Cerebellar nuclear complex (tissue), 1 donor: ENCODE measurements at places on chromosomes 3 and 15.
A peak's percentile ranks its signal among the peaks of the same experiment; 100 is the strongest.

- DNase-seq = no peak
Observed at GRCh38 chr3:9384141-9384828, 13.1 kb upstream of the SETD5 start.

- DNase-seq = no peak
Observed at GRCh38 chr3:178802259-178802658, 266.0 kb downstream of the KCNMB2 start.

- DNase-seq = no peak
Observed at GRCh38 chr3:187719628-187720336, 17.4 kb upstream of the RTP2 start.

GRCh38 chr15:63593705-63594671 is 3.2 kb upstream of the FBXL22 start:
- DNase-seq = no peak

DNA sequence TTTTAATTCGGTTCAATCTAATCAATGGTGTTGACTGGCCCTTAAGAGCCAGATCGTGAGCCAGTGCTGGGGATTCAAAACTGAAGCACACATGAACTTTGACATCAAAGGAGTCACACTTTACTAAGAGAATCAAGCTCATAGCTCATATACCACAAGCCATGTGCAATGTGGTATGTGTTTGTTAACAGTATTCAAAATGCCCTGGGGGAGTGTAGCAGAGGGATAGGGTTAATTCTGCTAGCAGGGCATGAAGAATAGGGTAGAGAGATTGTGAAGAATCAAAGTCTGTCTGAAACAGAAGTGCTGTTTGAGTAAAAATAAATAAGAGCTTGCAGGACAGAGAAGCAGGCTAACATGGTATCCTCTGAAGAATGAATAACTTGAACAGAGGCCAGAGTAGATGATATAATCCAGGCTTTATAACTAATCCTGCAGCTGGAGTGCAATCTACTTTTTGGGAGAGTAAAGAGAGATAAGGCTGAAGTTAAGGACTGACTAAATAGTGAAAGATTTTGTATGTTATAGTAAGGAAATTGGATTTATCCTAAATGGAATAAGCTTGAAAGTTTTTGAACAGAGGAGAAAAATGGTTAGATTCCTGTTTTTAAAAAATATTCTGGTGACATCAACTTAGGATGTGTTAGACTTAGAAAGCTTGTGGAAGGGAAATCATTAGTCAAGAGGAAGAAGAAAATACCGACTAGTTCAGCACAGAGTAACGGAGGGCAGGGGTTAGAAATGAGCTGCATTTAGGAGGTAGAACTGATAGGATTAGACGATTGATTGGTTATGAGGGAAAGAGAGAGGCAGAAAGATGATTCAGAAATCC is 292.0 kb downstream of the NFKBIZ start:
- DNase-seq = no peak

DNA sequence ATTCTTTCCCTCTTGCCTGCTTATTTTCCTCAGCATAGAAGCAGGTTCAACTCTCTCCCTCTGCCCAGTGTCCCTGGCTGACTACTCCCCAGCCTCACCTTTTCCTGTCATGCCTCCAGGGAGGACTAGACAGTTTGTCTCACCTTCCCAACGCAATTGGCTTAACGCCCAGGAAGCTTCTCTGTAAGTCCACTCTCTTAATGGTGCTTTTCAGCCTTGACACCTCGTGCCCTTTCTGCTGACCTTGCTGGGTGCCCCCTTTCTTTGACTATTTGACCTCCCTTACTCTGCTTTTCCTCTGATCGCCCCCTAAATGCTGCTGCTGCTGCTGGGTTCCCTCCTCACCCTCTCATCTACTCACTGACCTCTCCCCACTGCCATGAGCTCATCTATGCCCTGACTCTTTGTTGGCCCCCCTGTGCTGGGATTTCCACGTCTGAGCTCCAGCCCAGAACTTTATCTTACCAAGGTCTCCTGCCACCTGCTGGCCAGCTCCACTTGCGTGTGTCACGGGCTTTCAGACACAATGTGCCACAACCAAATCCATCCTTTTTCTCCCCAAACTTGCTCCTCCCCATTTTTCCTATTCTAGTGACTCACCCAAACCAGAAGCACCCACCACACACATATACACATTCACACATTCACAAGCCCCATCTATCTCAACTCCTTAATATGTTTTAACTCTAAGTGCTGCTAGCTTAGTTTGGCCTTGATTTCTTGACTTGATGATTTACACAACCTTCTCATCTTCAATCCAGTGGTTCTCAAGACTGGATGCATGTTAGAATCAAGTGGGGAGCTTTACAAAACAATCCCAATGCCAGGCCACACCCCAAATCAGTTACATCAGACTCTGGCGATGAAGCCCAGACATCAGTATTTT is 16.6 kb downstream of the EPB42 start:
- DNase-seq = no peak

GRCh38 chr15:79427781-79428598 is 4.1 kb upstream of the MINAR1 start:
- no peak for DNase-seq

DNA sequence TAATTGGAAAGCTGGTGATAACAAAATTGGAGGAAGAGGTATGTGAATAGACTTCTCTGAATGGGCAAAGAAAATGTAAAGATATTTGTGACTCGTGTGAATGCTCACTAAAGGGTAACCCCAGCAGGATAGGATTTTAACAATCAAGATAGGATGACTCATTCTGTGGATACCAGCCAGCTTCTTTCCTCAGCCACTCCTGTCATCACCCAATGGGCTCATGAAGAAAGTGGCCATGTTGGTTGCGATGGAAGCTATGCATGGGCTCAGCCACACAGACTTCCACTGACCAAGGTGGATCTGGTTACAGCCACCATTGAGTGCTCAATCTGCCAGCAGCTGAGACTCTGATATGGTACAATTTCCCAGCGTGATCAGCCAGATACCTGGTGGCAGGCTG is 40.9 kb downstream of the STRIT1 start:
- DNase-seq = no peak

DNA sequence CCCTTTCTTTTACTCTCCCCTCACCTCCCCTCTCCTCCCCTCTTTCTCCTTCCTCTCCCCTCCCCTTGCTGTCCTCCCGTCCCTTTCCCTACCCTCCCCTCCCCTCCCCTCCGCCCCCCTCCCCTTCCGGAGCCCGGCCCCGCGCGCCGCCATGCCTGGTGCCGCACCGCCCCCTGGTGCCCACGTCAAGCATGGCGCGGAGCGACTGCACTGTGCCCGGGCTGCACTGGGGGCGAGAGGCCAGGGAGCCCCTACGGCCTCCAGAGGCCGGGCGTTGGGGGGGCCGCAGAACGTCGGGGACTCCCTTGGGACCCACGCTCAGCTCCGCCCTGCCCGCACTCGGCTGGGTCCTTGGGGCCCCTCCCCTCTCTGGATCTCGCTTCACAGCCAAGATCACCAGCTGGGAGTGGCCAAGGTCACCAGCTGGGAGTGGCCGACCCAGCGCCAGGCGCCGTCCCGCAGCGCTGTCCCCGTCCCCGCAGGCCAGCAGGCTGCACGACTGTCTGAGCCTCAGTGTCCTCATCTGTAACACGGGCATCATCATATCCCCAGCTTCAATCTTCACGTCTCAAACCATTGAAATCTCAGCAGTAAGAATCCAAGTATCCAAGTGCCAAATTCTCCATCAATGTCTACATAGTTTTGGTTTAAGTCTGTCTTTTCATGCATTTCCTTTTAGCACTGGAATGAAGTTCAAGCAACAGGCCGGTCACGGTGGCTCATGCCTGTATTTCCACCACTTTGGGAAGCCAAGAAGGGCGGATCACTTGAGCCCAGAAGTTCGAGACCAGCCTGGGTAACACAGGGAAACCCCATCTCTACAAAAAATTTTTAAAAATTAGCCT is 42.5 kb downstream of the TPRA1 start:
- DNase-seq = no peak

- no peak for DNase-seq
Observed at GRCh38 chr15:25771338-25771706, 91.8 kb downstream of the ATP10A start.

- DNase-seq = no peak
Observed at GRCh38 chr3:160105907-160106584, 117.4 kb downstream of the IL12A start.

DNA sequence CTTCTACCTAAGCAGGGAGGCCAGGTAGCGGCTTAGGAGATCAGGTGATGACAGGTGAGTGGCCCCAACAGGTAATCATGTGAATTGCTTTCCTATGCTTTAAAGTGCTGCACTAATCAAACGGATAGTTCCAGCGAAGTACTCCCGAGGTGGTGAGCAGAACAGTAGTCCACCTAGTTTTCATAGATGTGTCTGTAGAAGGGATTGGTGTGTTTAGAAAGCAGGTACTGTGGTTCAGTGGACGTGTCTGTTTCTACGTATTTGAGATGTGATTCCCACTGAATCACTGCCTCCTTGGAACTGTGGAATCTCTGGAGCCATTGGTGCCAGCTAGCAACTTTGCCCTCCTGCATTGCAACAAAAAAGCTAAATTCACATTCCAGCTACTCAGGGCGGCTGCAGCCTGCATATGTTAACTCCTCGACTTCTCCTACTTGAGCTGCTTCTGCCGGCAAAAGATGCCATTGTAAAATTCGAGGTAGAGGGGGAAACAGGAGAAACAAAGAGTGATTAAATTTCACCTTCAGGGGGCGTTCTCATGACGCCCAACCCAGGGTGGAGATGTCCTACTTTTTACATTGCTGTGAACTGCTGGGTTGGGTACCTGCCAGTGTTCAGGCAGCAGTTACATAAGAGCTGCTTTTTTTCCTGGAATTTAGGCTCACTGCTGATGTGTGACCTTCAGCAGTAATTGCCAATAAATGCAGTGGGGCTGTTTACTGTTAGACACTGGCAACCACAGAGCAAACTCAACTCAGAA is 227.3 kb downstream of the ITPR1 start:
- DNase-seq = peak; percentile 10

GRCh38 chr15:60074181-60074885 is 70.2 kb downstream of the FOXB1 start:
- no peak for DNase-seq

GRCh38 chr3:67437789-67438188 is 216.6 kb downstream of the SUCLG2 start:
- DNase-seq = no peak

GRCh38 chr3:123663977-123664376 is 79.1 kb upstream of the HACD2 start:
- no peak for DNase-seq

GRCh38 chr3:51715231-51715976 is 8.5 kb downstream of the GRM2 start:
- DNase-seq = no peak

GRCh38 chr3:98784666-98785600 is 21.8 kb downstream of the ST3GAL6 start:
- DNase-seq = no peak

- DNase-seq = no peak
Observed at GRCh38 chr15:57079931-57080620, 161.6 kb downstream of the TCF12 start.

DNA sequence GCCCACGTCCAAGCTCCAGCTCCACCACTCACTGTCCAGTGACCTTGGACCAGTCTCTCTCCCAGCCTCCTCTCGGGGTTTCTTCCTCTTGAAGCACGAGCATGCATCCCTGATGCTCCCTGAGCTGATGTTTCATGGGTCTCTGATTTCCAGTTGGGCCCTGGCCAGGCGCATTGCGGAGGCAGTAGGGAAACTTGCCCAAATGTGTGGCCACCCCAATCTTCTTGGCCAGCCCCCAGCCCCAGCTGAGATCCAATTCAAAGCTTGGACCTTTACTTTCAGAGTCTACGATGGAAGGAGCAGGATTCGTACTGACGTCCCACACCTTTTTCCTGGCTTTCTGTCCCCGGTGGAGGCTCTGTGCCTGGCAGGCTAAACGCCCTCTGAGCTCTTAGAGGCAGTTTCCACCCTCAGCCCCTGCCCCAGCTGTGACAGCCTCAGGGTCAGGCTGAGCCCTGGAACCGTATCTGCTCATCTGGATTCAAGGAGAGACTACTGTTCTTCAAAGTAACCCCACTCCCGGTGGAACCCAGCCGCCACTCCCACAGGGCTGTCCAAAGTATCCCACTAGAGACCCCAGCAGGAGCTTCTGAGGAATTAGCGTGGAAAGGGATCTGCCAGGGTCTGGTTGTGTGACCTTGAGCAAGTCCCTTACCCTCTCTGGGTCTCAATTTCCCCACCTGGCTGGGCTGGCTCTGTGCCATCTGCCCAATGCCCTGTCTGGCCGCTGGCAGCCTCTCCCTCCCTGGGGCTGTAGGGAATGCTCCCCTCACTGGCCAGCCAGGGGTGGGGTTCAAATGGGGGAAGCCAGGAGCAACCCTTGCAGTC is 37.4 kb downstream of the CPN2 start:
- no peak for DNase-seq

DNA sequence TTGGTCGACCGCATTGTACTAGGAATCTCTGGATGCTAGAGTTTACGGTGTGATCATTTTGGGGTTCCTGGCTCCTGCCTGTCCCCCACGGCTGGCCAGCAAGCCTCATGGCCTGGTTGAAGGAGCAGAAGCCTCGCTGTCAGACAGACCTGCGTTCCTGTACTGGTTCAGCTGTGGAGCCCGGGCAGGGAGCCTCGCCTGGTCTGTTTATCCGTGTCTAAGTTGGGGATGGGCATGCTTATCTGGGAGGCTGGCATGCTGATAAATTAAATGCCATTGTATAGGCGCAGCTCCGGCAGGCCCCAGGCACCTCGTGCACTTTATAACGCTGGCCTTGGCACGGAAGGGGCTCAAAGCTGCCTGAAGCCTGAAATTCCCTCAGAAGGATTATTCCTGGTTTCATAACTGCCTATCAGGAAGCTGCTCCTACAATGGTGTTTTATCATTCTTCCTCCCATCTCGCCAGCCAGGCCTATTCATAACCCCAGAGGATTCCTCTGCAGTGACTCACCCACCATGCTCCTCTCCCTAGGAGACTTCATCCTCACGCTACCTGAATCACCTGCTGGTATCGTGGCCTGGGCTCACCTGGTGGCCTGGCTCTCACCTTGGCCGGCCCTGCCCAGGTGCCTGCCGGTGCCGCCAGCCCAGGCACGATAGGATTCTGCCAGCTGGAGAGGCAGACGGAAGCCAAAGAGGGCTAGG is 110.9 kb downstream of the ASB7 start:
- no peak for DNase-seq

- no peak for DNase-seq
Observed at GRCh38 chr3:190546881-190547510, 33.1 kb downstream of the IL1RAP start.

DNA sequence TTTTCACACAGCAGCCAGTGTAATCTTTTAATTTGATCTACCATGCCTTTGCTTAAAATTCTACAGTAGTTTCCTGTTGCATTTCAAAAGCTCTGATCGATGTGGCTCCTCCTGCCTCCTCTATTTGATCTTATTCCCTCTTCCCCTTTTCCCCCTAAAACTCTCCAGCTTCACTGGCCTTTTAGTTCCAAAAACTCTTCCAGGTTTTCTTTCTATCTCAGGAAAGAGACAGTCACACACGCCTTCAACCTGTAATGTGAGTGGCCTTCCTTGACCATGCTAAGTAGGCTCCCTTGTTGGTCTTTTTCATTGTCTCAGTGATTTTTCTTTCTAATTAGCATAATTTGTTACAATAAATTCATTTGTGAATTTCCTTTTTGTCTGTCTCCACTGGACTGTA is 985 bp downstream of the TEX9 start:
- no peak for DNase-seq

GRCh38 chr15:67559576-67559975 is 17.1 kb downstream of the MAP2K5 start:
- no peak for DNase-seq

GRCh38 chr3:128133273-128133883 is 9.8 kb upstream of the RUVBL1 start:
- DNase-seq = no peak
